GM04504 (cell line): ENCODE measurements at places on chromosomes 12 and 14.

DNA sequence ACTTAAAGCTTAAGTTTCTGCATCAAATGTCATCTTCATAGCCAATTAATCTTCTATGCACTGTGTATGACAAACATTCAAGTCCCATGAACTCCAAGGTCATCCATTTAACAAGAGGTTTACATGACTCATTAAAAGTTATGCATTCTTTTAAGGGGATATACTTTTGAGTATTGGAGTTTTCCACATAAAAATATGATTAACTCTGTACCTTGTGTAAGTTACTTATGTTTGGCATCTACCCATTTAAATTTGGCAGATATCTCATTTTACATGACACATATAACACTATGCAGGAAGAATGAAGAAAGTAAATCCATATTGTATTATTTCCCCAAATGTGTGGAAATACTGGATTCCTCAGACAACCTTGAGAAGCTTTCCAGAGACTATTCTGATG is 240.2 kb downstream of the PAX9 start:
- no peak for DNase-seq

DNA sequence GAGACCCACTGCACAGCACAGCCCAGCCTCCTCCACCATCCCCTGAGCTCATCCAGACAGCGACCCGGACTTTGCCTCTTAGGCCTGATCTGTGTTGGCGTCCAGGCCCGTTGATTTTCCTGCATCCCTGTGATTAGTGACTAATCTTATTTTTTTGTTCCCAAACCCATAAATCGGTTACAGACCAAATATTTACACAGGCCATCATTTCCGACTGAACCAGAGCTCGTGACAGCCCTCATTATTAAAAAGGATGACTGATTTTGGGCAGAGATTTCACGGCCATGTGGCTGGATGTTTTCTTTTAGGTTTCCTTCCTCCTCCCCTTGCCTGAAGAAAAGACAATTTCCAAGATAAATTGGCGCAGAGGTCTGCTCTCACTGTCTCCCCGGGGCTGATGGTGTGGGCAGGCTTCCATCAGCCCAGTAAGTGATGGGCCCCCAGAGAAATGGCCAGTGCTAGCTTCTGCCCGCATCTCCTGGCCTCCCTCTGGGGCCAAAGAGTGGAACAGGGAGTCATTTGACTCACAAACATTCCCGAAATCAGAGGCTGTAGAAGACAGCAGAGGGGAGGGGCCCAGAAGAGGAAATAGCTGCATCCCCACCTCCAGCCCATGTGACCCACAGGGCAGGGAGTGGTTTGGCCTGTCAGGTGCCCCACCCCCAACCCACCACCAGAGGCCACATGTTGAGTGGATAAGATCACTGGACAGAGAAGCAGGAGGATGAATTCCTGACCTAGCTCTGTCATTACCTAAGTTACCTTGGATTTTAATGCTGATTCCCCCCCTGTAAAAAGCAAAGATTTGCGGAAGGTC is 283.5 kb downstream of the KSR2 start:
- DNase-seq: peak; percentile 96

DNA sequence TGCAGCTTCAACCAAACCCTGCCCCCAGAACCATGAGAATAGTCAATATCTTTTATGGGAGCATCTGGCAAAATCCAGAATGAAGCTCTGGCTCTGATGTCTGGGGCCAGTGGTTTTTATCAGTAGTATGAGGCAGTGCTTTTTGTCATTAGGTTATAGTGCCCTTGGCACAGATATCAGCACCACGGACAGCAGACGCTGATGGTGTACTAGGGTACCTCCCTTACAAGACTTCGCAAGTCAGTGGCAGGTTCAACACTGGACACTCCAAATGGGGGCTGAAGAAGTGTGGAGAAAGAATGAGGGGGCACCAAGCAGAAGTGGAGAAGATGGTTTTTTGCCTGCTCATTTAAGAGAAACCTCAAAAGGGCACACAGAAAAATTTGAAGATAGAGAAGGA is 68.2 kb upstream of the E2F7 start:
- no peak for DNase-seq

GRCh38 chr12:115443351-115443938 is 759.5 kb upstream of the TBX3 start:
- no peak for DNase-seq

DNA sequence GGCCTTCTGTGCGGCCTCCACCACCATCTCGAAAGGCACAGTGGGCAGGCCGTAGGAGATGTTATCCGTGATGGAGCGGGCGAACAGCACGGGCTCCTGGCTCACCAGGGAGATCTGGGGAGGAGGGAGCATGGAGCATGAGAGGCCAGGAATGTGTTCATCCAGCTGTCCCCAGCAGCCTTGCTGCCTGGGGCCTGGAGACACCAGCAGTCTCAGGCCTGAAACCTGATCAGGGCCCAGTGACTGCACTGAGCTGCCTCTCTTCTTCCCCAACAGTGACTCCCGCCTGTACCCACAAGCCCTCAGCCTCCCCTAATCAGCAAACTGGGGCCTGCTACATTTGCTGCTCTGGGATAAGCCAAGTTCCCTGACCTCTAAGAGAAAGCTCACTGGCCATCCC is 30.9 kb downstream of the ABCB9 start:
- DNase-seq: no peak

DNA sequence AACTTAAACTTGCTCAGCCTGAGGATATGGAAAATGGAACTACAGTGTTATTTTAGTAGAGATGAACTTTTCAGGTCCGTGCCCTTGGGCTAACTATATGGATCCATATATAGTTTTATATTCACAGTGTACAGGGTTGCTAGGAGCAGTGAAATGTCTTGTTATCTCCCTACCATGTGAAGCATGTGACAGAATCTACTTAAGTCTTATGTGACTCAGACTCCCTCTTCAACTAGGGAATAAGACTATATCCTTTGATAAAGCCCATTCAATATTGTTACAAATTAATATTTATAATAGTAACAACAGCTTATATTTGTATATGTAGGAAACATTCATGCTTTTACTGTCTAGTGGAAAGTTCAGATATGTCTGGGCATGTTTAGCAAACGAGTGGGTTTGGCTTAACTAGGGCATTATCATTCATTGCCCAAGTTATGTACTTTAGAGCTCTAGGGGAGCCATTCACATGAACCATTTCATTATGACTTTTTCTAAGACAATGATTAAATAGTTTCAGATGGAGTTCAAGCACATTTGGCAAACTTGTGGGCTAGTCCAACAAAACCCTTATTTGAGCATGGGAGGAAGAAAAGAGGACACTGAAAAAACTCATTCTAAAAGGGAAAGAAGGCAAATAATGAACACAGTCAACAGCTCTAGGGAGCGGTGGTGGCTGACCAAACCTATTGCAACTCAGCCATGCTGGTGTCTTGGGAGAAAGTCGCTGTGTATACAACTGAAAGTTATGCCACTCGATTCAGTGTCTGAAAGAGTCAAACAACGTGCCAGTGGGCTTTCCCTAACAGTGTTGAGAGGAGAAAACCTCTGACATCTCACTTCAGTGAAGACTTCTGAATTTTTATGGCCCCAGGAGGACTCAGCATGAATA is 305.9 kb upstream of the G2E3 start:
- no peak for DNase-seq

GRCh38 chr12:108686780-108687179 is 44.5 kb downstream of the CORO1C start:
- no peak for DNase-seq

DNA sequence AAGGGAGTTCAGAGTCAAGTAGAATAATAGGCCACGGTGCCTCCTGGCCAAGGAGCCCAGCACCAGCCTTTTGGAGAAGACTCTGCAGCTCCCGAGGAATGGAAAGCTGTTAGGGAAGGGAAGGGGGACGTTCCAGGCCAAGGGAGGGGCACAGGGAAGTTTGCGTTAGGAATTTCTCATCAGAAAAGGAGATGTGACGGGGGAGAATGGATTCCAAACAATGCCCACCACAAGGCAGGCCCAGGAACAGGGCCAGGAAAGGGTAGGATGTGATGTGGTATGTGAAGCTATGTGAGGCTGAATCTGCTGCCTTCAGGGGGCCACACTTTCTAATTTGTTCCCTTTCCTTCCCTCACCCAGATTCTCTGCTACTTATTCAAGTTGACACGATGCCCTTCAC is 46.0 kb downstream of the DGLUCY start:
- no peak for DNase-seq

DNA sequence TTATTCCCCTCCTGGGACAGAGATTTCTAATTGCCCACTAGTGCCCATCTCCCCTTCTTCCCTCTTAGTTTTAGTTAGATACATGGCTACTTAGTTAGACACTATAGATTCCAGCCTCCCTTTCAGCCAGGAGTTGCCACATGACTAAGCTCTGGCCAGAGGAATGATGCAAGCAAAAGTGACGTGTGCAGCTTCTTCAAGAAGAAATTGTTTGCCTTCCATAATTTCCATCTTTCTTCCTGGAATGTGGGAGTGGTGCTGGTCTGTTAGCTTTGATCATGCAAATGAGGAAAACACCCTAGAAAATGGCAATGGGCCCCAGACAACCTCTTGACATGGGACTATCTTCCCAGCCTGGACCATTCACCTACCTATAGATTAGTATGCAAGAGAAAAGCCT is 21.4 kb downstream of the CCDC177 start:
- DNase-seq: peak; percentile 36

- DNase-seq: no peak
These were observed 6.7 kb downstream of the SERPINA9 start for GRCh38 chr14:94469261-94469660.

DNA sequence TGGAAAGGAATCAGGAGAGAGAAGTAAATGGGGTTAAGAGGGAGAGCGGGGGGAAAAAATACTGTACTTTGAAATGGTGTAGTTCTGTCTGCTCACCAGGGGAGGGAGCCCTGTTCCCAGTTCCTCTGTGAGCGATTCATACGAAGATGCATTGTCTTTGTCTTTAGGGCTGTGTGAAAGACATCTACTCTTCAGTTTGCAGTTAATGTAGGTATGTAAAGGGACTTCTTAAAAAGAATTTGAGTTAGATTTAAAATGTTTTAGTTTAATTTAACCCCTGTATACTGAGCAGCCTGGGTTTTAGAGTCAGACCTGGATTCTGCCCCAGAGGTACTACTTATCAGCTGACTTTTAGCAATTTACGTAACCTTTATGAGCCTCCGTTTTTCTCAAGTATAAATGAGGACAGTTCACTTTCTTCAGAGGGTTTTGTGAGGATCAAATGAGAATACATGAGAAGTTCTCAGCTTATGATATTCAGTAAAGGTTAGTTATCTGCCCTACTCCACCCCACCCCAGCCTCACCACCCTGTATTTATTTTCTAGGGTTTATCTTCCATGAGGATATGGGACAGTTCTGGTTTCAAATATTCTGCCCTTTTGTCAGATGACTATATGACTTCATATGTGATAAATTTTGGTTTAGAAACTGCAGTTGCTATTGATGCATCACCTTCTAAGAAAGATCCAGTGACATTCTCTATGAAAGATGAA is 82.5 kb upstream of the EVL start:
- DNase-seq: peak; percentile 35

GRCh38 chr12:44246482-44247105 is 410.7 kb downstream of the TMEM117 start:
- no peak for DNase-seq

DNA sequence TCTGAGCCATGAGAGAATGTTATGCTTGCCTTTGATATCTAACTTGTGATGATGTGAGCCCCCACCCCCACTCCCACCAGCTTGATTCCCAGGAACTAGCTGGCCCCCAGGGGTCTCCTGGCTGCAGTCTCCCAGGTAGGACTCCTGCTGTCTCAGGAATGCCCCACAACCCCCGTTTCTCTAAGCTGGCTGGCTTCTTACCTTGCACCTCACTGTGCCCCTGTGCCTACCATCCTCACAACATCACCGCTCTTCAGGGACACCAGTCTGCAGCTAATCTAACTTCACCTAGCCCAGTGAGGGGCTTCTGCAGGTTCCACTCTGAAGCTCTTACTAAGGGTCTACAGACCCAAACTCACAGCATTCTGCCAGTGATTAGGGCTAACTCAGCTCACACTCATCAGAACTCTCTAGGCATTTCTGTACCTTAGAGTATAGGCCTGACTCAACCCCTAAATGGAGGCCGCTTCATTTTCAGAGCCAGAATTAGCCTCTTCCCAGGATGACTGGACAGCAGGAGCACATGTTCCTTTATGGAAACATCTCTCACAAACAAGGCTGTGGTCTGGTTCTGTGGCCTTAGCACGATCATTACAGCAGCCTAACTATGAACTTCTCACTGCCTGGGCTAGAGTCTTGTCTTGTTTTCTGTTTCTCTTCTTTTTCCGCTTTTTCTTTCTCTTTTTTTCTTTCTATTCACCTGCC is 72.8 kb upstream of the IFNG-AS1 start:
- peak; percentile 46 for DNase-seq
